Nucleus accumbens (tissue), 56 donors: ENCODE measurements at places on chromosomes 1 and 21.

DNA sequence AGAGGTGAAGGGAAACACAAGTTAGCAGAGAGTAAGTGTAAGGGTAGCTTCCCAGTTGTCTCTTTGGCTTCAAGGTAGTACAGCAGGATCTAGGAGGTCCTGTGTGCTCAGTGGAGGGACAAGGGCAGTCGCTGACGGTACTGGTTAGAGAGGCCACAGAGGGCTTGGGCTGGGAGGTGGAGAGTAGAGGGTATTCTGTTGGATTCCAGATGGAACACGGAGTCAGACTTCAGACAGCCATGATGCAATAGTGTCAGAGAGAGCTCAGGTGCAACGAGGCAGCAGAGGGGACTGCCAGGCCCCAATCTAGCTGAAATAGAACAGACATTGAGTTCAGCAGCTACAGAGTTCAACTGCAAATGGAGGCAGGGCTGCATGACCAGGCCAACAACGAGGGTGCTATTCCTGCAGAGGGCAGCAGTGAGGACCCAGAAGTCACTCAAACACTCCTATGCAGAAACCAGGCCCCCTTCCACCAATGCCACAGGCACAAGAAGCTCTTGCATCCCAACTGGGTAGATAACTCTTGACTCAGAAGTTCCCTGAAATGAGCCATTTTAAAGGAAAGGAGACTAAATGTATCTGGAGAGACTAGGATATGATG, 325.0 kb upstream of the ESRRG start:
- no peak for DNase-seq

GRCh38 chr21:44902268-44903049, 18.2 kb downstream of the ITGB2 start:
- no peak for DNase-seq

GRCh38 chr21:39663742-39664492, 51.2 kb downstream of the B3GALT5 start:
- DNase-seq, result no peak

GRCh38 chr1:59100708-59101374, 196.1 kb upstream of the FGGY start:
- DNase-seq, result no peak

DNA sequence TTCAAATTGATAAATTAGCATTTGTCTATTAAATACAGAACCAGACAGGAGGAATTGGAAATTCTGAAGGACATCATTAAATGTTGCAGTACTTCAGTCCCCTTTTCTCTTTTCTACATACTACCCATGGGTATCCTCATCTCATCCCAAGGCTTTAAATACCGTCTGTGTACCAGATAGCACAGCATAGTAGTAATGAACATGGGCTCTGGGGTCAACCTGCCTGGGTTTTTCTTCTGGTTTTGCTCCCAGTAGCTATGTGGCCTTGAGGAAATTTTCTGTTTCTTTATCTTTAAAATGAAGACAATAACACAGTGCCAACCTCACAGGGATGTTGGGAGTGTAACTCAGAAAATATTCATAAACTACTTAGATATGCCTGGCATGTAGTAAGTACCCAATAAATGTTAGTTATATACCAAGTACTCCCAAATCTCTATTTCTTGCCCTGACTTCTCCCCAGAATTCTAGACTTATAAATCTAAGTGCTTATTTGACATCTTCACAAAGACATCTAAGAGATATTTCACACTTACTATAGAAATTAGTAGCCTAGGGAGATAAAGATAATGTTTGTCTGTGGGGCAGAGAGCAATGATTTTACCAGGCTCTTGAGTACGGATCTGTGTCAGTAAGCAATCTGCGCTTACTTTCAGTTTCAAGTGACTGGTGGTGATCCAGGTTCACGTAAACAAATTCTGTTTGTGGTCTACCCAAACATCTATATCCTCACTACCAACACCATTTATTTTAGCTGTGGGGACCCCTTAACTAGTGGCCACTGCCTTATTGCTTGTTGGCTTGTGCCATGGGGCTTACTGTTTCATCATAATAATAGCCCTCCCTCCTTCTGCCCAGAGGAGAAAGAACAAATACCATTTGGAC, 37.3 kb downstream of the VANGL2 start:
- DNase-seq, result no peak

DNA sequence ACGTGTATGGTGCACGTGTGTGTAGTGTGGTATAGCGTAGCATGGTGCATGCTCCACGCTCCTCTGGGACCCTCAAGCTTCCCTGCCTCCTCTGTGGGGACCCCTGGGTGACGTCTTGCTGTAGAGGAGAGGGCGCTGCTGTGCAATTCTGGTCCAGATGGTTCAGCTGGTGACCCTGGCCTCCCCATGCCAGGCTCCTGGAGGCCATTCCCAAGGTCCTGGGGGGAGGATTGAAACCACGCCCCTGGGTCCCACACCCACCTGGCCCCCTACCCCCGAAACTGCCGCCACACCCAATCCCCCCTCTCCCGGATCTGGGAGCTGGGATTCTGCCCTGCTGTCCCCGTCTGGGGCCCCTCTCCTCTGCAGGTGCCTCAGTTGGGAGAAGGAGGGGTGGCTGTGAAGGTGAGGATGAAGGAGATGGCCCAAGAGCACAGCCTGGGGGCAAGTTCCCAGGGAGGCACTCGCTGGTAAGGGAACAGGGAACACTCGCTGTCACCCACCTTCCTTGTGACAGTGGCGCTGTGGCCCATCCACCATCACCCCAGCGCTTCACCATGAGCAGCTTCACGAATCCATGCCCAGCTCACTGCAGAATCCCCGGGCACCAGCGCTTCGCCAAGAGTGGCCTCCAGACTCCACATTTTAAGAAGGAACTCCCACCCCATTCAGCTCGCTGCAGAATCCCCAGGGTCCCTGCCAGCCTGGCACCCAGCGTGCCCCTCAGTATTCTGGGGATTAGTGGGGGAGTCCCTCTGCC, 38.0 kb downstream of the WDR4 start:
- no peak for DNase-seq

DNA sequence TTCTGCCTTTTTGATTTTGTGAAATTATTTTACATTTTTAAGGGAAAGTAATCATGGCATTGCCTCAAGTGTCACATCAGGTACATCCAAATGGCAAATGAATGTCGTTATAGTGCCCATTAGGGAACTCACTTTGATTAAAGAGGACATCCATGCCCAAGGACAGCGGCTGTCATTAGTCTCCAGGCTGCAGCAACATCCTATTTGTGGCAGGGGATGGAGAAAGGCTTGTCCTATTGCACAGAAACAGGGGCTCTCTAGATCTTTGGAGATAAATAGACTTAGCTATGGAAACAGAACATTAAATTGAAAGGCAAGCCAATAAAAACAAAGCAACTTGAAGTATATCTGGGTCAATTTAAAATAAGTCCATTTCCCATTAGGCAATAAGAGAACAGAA, 439.3 kb downstream of the NEGR1 start:
- no peak for DNase-seq

- DNase-seq, result no peak
These were observed 5.3 kb downstream of the CLCA2 start for GRCh38 chr1:86429122-86429725.

DNA sequence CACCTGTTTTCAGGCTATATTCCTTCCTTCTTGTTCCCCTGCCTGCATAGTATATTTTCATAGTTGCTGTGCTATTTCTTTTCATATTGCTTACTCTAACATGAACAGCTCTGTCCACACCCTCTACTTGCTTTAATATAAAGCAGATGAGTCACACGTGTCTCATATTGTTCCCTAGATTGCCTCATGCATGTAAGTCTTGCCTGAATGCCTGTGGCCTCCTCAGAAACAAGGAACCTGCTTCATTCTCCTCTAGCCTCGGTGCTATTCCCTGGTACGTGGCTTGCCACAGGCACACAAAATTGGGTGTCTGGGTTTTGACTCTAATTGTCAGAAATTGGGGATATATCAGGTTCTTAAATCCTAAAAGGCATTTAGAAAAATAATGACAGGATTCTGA, 16.5 kb upstream of the PKP1 start:
- no peak for DNase-seq

DNA sequence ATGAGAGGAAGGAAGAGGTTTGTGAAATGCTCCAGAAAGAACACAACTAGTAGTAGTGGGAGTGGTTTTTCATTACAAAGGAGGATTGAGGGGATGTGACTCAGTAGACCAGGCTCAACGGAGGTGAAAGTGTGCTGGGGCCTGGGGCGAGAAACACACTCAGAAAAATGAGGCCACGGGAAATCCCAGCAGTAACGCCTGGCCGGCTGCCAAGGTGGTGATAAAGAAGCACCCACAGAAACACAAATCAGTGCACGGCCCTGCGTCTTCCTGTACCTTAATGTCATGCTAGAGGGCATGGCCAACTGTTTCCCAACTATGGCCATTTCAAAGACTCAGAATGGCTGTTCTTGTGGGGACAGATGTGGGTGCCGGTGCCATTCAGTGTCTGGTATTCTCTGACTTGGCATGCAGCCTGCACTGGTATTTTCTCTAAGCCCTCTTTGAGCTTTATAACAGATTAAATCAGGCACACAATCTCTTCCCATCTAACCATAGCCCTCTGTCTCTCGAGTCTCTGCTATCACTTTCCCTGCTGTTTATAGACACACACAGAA, 38.2 kb downstream of the URB2 start:
- peak; percentile 12 for DNase-seq

- DNase-seq, result no peak
These were observed 5.5 kb downstream of the CAPN2 start for GRCh38 chr1:223717695-223718363.

DNA sequence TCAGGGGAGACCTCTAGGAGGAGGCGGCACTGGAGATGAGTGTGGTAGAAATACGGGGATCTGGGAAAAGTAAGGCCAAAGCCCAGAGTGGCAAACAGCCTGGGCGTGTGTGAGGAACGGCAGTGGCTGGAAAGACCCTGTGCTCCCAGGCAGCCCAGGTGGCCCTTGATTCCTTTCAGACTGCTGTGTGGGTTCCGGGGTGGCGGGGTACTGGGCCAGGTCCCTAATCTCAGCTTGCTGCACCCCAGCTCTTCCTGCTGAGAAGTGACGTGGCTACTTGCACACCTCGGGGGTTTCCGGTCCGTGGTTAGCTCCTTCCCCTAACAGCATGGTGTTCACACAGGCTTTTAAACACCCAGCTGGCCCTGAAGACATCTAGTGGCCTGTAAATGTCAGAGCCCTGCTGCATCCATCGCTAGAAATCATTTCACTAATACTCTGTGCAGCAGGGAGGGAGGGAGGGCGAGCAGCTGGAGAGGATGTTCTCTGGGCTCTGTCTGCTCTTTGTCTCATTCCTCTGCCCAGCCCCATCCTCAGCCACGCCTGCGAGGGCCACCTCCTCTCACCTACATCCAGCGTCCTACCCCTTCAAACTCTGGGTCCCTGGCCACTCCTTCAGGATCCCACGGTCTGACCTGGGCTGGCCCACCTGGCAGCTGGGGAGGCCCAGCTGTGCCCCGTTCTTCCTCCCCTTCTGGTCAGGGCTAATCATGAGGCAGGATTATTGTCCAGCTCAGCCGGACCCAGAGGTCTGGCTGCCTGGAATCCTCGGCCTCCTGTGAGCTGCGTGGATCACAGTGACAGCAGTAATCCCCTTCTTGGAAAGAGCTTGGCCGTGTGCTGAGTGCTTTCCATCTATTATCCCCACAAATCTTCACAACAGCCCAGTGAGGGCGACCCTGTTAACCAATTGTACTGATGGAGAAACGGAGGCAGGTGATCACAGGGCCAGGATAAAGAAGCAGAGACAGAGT, 7.2 kb downstream of the ZDHHC18 start:
- no peak for DNase-seq

DNA sequence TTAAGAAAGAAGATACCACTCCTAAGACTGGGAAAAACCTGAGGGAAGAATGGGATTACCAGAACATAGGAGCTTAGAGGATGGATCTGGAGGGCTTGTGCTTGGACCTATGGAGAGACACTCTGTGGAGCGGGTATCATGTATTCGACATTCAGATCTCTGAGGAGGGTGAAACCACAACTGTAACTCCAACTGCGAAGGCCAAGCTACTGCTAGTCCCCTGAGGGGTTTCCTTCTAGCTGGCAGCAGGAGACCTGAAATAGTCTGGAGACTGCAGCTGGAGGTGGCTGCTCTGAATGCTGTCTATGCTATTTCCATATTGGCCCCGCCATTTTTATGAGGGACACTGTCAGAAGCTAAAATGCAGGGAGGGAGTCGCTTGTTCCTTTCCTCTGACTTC, 462.3 kb downstream of the PTPRC start:
- no peak for DNase-seq

- no peak for DNase-seq
These were observed 30.3 kb downstream of the SERTAD4 start for GRCh38 chr1:210262897-210263272.

GRCh38 chr1:153192697-153193096, 10.5 kb upstream of the LELP1 start:
- DNase-seq, result no peak

- no peak for DNase-seq
These were observed 69.3 kb upstream of the RUNX3 start for GRCh38 chr1:24999426-24999825.

GRCh38 chr1:155392898-155393411, 72.3 kb downstream of the RUSC1 start:
- no peak for DNase-seq

- no peak for DNase-seq
These were observed 8.9 kb downstream of the SDCCAG8 start for GRCh38 chr1:243264717-243265116.

- no peak for DNase-seq
These were observed 63.2 kb downstream of the SLC19A1 start for GRCh38 chr21:45478816-45479669.

- DNase-seq, result no peak
These were observed 89.9 kb downstream of the SGIP1 start for GRCh38 chr1:66623812-66624211.

- no peak for DNase-seq
These were observed 269.7 kb downstream of the LMO4 start for GRCh38 chr1:87598429-87598828.

GRCh38 chr1:5297180-5297885, 642.9 kb downstream of the AJAP1 start:
- peak; percentile 37 for DNase-seq

- no peak for DNase-seq
These were observed 159.9 kb downstream of the SNX7 start for GRCh38 chr1:98821379-98821778.

- DNase-seq, result no peak
These were observed 34.0 kb upstream of the BEND5 start for GRCh38 chr1:48810740-48811139.

DNA sequence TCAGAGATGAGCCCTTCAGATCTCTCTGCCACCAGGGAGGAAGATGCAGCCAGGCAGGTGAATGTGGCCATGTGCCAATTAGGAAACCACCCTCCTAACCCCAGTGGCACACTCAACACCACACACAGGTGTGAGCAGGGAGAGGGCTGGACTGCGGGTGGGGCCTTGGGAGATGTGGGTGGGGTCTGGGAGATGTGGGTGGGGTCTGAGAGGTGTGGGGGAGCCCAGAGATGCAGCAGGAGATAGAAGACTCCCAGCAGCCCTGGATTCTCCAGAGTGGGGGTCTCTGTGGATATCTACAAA, 43.2 kb upstream of the COL6A1 start:
- DNase-seq, result no peak

DNA sequence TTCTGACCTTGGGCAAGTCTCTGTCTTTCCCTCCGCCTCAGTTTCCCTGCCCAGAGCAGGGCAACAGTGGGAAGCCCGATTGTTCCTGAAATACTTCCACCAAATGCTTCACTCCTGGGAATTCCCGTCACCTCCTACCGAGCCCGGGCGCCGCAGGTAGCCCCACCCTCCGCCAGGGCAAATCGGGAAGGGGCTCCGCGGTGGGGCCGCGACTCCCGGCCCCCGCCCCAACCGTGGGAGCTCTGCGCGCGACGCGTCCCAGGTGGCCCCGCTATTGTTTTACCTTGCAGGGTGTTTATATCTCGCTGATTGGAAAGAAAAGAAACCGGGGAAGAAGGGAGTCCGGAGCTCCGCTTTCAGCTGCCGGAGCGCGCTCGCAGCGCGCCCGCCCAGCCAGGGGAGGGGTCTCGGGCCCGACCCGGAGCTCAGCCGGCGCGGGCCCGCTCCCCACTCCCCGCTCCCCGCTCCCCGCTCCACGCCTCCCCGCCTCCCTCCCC, 407 bp downstream of the IGSF3 start:
- DNase-seq, result no peak
